ENCODE measurements at places on chromosomes 5 and 9.
A peak's percentile ranks its signal among the peaks of the same experiment; 100 is the strongest.

- DNase-seq, result no peak
Observed at GRCh38 chr5:172113036-172113435, 75.0 kb downstream of the STK10 start.

GRCh38 chr5:175778951-175779503 is 92.4 kb upstream of the CPLX2 start:
- DNase-seq, result peak; percentile 6

GRCh38 chr5:147160902-147161700 is 73.7 kb upstream of the STK32A start:
- DNase-seq, result peak; percentile 28

- no peak for DNase-seq
Observed at GRCh38 chr5:26955161-26955560, 83.2 kb downstream of the CDH9 start.

- DNase-seq, result peak; percentile 10
Observed at GRCh38 chr5:78927657-78928282, 57.3 kb downstream of the ARSB start.

- no peak for DNase-seq
Observed at GRCh38 chr5:124279146-124279876, 467.1 kb downstream of the ZNF608 start.

- no peak for DNase-seq
Observed at GRCh38 chr5:107257885-107258520, 412.7 kb downstream of the EFNA5 start.

- DNase-seq, result peak; percentile 84
Observed at GRCh38 chr5:179763215-179763945, 30.4 kb upstream of the LTC4S start.

DNA sequence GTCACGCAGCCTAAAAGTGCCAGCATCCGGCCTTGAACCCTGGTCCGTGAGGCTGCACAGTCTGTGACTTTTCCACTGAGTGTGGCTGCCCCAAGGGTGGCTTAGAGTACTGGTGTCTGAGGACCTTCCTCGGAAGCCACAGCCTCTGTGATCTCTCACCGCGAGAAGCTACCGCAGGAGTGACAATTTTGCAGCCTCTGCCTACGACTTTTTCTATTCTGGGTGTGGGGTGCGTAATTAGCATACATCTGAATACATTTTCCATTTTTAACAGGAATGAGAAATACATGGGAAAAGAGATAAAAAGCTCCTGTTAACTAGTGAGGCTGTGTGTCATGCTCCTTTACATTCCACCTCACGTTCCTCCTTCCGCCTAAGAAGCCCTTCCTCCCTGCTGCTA is 48.3 kb upstream of the HRH2 start:
- no peak for DNase-seq

GRCh38 chr5:134145779-134146581 is 30.8 kb downstream of the SKP1 start:
- peak; percentile 75 for DNase-seq

DNA sequence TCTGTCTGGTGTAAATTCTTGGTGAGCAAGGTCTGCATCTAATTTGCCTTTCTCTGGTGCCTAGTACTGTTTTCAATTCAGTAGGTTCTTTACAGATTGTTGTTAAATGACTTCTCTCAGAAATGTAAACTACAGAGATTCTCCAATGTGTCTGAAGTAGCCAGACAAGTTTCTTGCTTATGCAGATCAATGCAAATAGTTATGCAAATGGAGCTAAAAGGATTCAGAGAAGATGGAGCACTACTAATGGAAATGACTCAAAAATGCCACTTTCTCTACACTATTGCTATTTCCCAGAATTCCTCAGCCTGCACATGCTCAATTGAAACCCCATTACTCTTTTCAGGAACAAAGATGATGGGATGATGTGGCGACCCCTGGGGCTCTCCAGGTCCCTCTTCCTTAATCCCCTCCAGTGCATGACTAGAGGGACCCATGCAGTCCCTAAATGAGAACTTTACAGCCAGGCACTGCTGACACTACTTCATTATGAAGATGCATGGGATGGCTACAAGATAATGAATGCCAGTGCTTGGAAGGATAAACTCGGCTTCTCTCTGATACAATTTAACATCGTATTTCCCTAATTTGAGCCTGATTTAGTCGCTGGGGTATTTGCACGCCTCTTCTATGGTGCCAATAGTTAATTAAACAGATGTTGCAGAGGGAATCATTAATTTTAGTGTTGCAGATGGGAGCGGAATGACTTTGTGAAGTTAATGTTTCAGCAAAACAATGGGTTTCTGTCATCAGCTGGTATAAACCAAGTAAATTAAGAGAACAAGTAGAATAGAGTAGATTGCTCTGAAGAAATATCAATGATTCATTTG is 753.2 kb downstream of the TLR4 start:
- no peak for DNase-seq

GRCh38 chr9:134326724-134327601 is 708 bp downstream of the RXRA start:
- DNase-seq, result peak; percentile 31

- DNase-seq, result peak; percentile 40
Observed at GRCh38 chr5:989961-990530, 18.6 kb upstream of the NKD2 start.

- DNase-seq, result no peak
Observed at GRCh38 chr9:130957451-130958203, 18.6 kb upstream of the FIBCD1 start.

- peak; percentile 82 for DNase-seq
Observed at GRCh38 chr9:86741311-86742208, 205.7 kb downstream of the GAS1 start.

GRCh38 chr5:157860898-157861890 is 2.2 kb upstream of the CLINT1 start:
- DNase-seq, result no peak

DNA sequence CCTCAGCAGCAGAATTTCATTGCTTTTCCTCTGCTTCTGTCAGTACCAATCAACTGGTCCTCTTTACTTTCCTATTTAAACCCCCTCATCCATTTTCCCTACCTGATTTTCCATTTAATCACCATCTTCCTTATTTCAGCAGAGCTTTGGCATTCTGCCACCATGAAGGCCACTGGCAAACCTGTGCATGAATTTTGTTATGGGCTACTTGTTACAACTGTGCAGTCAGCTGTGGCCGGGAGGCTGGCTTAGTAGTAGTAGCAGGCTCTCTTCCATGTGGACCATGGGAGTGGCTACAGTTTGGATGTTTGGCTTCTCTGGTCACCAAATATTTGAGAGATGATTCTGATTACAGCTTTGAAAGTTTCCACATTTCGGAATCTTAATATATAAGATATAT is 976.6 kb upstream of the SEMA6A start:
- DNase-seq, result no peak

DNA sequence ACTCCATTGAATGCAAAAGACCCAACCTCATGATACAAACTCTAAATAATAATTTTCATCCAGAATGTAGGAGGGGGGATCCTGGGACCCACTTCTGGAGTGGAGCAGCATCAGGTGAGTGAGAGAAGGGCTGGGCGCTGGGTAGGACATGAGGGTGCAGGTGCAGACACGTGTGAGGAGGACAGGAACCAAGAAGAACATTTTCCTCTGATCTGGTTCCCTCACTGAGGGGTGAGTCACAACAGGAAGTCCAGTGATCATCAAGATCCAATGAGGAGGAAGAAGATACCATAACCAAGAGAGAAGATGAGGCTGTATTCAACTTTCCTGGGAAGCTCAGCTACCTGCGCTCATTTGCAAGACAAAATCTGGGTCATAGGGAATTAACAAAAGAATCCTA is 57.4 kb downstream of the SFXN1 start:
- no peak for DNase-seq

- DNase-seq, result no peak
Observed at GRCh38 chr9:19788152-19788551, 685 bp downstream of the SLC24A2 start.

GRCh38 chr9:74770508-74771261 is 117.0 kb downstream of the TRPM6 start:
- DNase-seq, result peak; percentile 28

DNA sequence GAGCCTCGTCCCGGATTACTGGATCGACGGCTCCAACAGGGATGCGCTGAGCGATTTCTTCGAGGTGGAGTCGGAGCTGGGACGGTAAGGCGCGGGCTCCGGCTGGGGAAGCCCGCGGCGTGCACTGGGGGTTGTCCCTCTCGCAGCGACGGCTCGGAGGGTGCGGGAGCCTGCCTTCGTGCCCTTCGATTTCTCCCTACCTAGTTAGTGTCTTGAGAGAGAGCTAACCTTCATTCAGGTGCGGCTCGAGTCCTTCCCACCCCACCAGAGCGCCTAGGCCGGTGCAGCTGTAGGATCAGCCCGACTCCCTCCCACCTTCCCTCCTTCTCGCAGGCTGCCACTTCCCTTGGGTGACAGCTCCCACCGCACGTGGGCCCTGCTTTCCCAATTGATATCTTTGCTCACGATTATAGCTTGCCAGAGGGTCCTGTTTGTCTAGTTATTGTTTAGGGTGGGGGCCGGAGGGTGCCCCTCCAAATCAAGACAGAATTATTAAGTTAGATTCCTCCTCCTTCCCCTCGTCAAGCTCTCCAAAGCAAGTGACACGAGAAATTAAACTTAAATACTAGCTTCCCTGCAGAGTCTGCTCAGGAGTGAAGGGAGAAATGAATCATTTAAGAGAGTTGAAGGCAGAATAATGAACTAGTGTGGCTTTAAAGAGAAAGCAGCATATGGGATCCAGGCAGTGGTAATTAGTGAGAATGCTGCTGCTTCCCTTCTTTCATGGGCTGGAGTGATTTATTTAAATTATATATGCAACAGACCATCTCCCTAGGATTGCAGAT is 569 bp downstream of the CAMK4 start:
- DNase-seq, result no peak

DNA sequence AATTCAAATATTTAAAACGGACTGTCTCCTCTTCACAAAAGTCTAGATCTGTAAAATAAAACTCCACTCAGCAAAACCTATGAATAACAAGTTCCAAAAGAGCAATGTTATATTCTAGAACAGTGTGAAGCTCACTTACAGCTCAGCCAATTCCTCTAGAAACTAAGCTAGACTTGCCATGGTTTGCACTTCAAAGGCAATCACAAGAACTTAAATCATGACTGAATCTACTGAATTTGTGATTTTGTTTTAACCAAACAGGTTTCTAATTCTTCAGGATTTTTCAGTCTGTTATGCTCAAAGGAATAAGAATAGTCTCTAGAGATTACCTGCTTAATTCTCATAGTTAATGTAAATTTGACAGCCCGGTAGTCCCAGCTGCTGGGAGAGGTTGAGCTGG is 1.4 kb upstream of the PKD2L2 start:
- no peak for DNase-seq

- no peak for DNase-seq
Observed at GRCh38 chr5:161286066-161286655, 260.4 kb downstream of the GABRB2 start.

DNA sequence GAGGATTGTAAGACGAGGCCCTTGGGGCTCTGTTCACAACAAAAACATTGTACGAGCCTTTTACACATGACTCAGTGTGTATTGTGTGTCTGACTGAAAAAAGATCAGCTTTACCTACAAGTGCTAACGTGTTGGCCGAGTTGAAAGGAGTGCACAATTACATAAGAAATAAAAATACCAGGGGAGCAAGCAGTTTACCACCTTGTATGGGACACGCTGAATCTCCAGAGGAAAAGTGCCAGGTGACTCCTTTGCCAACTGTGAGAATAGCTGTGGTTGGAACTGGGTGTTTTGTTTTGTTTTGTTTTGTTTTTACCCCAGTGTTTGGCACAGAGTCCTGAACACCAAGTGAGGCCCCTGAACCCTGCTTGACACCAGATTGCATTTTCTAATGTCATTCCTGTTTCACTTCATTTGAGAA is 32.8 kb upstream of the ZSWIM6 start:
- no peak for DNase-seq

- DNase-seq, result peak; percentile 10
Observed at GRCh38 chr5:135490245-135491037, 38.3 kb upstream of the TIFAB start.

DNA sequence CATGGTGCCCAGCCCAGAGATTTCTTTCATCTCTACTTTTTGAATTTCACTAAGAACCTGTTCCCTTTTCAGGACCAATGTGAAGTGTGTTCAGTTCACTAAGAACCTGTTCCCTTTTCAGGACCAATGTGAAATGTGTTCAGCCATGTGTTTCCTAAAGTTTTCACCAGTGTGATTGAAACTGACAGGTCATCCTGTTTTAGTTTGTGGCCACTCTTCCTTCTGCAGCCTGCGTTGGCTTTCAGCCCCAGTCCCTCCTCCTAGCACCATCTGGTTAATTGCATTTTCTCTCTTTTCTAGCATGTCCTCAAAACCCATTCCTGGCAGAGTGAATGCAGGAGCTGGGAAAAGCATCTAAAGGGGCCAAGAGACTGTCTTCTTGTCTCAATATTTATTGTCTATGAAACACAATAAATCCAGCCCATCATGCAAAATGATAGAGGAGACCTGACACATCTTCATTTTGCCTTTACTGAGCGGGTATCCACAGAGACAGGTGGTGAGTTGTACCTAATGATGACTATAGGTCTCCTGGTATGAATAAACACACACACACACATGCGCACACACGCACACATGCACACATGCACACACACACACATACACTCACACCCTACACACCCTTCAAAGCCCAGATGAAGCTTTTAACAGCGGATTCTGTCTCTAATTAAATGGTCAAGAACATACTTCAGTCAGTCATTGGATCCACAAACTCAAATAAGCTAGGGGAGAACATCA is 6.1 kb upstream of the PANK3 start:
- no peak for DNase-seq

DNA sequence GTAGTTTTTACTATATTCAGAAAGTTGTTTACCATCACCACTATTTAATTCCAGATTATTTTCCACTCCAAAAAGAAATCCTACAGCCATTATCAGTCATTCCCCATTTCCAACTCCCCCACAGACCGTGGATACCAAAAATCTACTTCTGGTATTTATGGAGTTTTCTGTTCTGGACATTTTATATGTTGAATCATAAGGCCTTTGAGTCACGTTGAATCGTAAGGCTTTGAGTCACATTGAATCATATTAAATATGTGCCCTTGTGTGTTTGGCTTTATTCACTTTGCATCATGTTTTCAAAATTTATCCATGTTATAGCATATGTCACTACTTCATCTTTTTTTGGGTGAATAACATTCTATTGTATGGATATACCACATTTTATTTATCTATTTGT is 454.1 kb upstream of the NUDT12 start:
- DNase-seq, result peak; percentile 54

- no peak for DNase-seq
Observed at GRCh38 chr5:32394981-32395380, 49.6 kb downstream of the ZFR start.

DNA sequence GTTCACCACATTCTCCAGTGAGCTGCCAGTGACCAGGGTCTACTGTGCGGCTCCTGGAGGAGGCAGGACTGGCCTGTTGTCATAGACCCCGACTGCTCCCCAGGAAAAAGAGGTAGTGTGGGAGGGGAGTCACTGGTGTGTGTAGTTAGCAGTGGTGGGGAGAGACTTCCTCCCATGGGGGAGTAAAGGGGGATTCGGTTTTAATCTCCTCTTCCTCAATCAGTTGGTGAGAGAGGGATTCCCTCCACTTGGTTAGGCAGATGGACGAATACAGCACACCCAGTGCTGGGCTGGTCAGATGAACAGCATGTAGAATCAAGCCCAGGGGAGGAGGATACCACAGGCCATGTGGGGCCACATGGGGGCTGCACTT is 207.6 kb upstream of the S1PR3 start:
- DNase-seq, result no peak

GRCh38 chr9:134364391-134365114 is 38.3 kb downstream of the RXRA start:
- DNase-seq, result no peak
